Endodermal cell (in vitro differentiated cells): ENCODE measurements at places on chromosomes 16 and 17. TPM values are rescaled to one million over a fixed set of nuclear protein-coding genes. Genes with fewer than 3 reads are reported as not detected.
A peak's percentile ranks its signal among the peaks of the same experiment; 100 is the strongest.

MPP3 gene
- total RNA-seq, result 5.7 to 6.8 TPM (median 6.6 TPM) in 3 replicates

DNA sequence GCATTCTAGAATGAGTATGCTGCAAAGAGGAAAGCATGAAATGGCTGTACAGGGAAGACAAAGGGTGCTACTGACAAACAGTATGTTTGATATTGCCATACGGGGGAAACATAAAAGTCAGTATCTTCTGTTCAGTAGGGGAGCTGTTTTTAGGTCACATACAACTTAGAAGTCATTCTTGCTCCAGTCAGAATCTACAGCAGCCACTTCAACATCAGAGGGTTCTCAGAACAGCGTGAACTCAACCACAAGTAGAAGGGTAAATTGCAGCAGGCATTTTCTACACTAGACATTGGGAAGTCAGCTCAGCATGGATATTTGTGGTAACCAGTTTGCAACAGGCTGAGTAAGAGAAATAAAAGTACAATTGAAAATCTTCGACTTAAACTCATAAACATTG lies 1241.8 kb upstream of the GOT2 start:
- no peak overlapping the region for H3K4me3 ChIP-seq
- no peaks in the 10 kb centered on the region for H3K36me3 ChIP-seq
- no peak for DNase-seq
- H3K27ac ChIP-seq, result no peak overlapping the region
- H3K4me1 ChIP-seq, result no peaks in the 10 kb centered on the region

SLC52A1 gene
- 0.13 to 0.25 TPM in 2 of 3 replicates, not detected in the other for total RNA-seq

- peaks cover 4% of the 10 kb centered on the region for H3K36me3 ChIP-seq
- peaks cover 10% of the 10 kb centered on the region for H3K4me1 ChIP-seq
- H3K4me3 ChIP-seq, result peak overlapping the region; percentile 91
- DNase-seq, result peak; percentile 99
Observed at GRCh38 chr16:3099732-3100499, 822 bp upstream of the ZSCAN10 start.

- no peak overlapping the region for H3K27ac ChIP-seq
- DNase-seq, result no peak
- H3K4me1 ChIP-seq, result peaks cover 5% of the 10 kb centered on the region
Observed at GRCh38 chr17:74467221-74467951, 952 bp downstream of the CD300A start.
